ENCODE measurements at places on chromosomes 16 and 17.

GRCh38 chr16:10600782-10601443 is 20.5 kb upstream of the EMP2 start:
- DNase-seq = no peak

- DNase-seq = no peak
Measured at GRCh38 chr17:61140081-61140786, 259.4 kb upstream of the TBX2 start.

- DNase-seq = peak; percentile 79
Measured at GRCh38 chr17:29567554-29568330, 759 bp upstream of the TP53I13 start.

- DNase-seq = peak; percentile 80
Measured at GRCh38 chr17:40457964-40458791, 14.9 kb downstream of the IGFBP4 start.

DNA sequence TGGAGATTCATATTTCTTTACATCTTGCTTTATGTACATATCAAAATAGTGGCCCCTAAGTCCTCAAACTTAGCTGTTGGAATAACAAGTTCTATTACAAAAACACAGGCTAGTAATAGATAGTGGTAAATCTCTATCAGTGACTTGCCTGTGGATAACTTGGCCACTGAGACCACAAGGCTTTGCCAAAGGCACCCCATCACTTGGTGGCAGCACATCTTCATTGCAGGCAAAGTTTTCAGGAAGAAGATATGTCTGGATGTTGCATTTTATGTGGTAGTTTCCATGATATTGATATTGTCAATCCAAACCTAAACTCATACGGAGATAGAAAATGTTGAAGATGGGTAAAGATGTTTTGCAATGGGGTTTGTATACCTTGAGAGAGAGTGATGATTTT is 58.5 kb downstream of the KNOP1 start:
- DNase-seq = no peak

DNA sequence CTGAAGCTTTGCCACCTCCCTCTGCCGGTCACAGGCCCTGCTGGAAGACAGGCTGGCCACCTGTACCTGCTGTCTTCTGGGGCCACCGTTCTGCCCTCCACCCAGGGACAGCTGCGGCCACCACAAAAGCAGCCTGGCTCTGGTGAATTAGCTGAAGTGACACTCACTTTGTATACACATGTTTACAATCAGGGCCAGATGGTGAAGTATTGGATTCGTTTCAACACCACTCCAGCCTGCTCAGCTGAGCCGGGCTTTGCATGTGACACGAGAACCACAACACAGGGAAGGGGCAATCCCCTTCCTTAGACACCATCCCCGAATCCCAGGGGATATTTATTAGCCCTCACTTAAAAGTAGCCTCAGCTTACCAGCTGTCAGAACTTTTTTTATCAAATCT is 191.5 kb upstream of the RPL38 start:
- no peak for DNase-seq

GRCh38 chr16:8887431-8887765 is 5.2 kb downstream of the LITAFD start:
- DNase-seq = no peak

DNA sequence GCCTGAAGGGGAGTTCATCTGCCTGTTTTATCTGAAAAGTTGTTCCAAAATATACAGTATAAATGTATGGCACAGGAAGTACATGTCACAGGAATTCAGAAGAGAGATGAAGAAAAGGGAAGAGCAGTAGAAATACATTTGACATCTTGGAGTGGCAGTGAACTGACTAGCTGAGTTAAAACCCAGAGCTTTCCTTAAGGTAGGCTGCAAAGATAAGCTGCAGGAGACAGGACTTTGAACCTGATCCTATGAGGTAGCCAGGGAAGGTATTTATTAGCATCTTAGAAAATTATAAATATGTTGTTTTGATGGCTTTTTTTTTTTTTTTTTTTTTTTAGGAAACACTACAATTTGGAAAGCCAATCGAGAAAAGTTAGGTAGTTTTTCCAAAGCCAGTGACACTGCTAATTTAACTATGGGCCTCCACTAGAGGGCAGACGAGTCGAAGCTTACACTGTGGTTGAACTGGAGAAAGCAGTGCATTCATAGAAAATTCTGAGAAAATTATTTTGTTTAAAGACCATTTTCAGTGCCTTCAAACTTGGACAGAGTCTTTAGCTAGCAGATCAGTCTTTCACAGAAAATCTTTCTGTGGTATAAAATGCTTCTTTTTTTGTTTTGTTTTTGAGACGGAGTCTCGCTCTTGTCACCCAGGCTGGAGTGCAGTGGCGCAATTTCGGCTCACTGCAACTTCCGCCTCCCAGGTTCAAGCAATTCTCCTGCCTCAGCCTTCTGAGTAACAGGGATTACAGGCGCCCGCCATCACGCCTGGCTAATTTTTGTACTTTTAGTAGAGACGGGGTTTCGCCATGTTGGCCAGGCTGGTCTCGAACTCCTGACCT is 122.3 kb downstream of the SSH2 start:
- peak; percentile 65 for DNase-seq

DNA sequence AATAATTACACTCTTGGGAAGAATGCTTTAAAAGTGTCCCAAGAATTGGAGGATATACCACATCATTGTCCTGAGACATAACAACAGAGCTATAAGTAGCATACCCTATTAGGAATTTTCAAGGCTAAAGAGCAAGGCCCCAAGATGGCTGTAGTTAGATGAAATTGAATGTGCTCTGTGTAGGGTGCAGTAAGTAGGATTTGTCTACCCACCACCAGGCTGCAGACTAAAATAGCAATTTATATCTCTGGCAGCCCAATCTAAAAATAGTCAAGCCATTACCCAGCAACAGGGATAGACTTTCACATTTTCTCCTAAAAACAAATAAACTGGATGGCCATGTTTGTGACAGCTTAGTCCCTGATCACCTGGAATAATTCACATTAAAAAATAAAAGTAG is 5.6 kb downstream of the MMD start:
- no peak for DNase-seq

DNA sequence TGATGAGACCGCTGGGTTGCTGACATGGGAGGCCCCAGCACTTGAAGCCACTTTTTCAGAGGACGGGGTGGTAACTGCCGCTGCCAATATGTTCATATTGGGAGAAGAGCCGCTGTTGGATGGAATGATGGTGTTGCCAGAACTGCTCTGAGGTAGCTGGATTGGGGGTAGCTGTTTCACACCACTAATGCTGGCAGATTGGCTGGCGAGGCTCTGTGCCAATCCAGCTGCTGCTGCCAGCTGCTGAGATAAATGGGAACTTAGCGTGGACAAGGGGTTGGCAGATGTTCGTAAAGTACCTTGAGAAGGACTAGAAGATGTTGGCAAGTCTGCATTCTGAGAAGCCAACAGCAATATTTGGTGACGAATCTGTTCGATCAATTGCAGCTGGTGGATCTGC is 10.0 kb downstream of the SALL1 start:
- DNase-seq = peak; percentile 52

- DNase-seq = no peak
Measured at GRCh38 chr16:17273142-17273561, 197.6 kb downstream of the XYLT1 start.

- DNase-seq = peak; percentile 63
Measured at GRCh38 chr16:70725912-70726828, 40.3 kb upstream of the MTSS2 start.

DNA sequence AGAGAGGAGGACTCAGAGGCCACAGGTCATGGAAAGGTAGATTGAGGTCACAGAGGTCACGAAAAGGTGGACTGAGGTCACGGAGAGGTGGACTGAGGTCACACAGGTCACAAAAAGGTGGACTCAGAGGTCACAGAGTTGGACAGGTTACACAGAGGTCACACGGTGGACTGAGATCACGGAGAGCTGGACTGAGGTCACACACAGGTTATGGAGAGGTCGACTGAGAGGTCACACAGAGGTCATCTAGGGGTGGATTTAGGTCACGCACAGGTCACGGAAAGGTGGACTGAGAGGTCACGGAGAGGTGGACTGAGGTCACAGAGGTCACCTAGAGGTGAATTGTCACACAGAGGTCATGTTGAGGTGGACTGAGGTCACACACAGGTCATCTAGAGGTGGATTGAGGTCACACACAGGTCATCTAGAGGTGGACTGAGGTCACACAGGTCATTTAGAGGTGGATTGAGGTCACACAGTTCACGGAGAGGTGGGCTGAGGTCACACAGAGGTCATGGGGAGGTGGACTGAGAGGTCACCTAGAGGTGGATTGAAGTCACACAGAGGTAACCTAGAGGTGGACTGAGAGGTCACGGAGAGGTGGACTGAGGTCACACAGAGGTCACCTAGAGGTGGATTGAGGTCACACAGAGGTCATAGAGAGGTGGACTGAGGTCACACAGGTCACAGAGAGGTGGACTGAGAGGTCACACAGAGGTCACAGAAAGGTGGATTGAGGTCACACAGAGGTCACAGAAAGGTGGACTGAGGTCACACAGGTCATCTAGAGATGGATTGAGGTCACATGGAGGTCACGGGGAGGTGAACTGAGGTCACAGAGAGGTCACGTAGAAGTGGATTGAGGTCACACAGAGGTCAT is 26.7 kb upstream of the JPT2 start:
- DNase-seq = no peak

DNA sequence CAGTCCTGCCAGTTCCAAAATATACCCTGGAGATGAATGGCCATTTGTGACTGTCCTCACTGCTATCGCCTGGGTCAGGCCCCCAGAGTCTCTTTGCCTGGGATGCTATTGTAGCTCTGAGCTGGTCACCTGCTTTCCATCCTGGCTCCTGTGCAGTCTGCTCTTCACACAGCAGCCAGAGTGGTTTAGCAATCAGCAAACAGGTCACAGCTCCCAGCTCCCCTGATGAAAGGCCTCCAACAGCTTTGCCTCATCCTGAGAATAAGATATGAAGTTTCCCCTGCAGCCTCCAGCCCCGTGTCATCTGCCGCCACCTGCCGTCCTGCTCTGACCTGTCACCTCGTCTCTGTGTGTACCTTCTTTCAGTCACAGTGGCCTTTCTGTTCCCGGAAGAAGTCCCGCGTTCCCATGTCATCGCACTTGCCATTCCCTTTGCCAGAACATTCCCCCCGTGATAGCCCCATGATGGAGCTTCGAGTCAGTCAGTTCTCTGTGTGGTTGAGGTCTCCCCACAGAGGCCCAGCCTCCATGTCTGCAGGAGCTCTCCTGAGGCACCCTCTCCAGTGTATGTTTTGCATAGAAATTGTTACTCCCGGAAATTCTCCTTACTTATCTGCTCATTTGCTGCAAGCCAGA is 281.5 kb downstream of the SNX29 start:
- no peak for DNase-seq

DNA sequence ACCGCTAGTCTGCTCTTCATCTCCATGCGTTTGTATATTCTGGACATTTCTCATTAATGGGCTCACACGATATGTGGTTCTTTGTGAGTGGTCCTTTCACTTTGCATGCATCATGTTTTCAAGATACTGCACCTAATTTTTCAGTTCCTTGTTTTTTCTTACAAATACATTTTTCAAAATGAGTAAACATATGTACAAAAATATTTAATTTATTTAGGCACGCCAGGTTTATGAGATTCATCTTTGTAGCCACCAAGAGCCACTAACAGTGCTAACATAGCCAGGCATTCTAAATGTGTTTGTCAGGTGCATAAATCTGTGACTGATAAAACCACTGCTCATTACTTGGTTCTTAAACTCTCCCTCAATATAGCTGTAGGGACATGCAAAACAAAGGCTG is 375.3 kb downstream of the WWOX start:
- no peak for DNase-seq

DNA sequence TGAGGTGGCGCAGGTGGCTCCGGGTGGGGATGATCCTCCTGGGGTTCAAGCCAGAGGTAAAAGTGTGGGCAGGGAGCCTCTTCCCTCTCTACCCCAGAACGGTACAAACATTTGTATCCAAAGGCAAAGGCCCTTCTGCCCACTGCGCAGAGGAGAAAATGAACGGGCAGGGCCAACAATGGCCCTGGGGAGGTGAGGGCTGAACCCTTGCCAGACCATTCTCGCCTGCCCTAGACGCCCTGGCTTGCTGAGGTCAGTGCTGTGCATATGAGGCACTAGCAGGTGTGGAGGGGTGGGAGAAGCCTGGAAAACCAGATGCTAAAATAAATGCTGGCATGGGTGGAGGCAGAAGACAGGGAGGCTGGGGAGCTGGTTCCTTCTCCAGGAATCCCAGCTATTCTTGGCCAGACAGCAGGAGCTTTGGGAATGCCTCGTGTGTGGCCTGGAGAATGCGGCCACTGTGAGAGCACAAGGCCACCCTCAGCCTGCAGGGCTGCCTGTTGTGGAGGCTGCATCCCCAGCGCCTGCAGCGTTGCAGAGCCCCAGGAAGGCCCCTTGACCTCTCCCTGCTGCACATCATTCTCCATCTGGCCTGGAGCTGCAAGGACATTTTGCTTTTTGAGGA is 4.5 kb downstream of the C17orf50 start:
- DNase-seq = no peak

GRCh38 chr16:79769270-79769927 is 168.9 kb upstream of the MAF start:
- DNase-seq = no peak

DNA sequence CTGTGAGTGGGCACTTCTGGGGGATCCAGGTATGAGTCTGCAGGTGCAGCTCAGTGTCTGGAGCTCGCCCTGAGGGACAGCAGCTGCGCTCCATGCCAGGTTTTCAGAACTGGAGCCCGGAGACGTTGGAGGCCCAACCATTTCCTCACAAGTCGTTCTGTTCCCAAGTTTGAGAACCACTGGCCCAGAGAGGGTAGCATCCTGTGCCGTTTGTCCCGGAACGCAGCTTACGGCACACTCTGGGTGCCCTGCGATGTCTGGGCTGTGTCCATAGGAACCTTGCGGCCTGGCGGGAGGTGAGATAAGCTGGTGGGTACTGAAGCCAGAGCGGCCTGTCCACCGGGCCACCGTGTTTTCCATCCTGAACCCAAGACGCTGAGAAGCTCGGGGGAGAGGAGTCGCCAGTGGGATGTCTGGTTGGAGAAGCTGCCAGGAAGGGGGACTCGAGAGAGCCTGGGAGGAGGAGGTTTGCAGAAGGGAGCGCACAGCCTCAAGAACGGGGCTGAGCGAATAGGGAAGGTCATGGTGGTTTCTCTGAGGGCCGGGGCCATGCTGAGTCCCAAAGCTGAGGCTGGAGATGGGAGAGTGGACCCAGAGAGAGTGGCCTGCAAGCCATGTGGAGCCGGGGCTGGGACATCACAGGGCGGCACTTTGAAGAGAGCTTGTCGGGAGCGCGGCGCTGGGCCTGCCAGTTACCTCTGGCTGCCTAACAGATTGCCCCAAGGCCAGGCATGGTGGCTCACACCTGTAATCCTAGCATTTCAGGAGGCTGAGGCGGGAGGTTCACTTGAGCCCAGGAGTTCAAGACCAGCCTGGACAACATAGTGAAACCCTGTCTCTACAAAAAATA is 211.0 kb upstream of the GSE1 start:
- no peak for DNase-seq

DNA sequence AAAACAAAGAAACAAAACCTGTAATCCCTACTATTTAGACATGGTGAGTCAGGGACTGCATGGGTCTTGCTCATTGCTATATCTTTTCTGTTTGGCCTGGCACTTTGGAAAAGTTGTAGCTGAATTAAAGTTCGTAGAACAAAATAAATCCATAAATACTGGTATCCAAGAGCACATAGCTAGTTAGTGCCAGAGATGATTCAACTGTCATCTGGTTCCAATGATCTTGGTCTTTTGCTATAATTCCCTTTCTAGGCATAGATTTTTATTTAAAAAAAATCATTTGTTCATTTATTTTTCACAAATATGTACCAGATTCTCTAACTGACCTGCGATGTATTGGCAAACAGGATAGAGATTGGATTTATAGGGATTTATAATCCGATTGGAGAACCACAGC is 1436.1 kb upstream of the GOT2 start:
- DNase-seq = no peak

GRCh38 chr17:79982986-79983385 is 52.7 kb downstream of the TBC1D16 start:
- DNase-seq = no peak

Measured in thyroid gland (tissue), 4 donors.